Tibial artery (tissue), 4 donors: ENCODE measurements at places on chromosomes 2 and 18.

DNA sequence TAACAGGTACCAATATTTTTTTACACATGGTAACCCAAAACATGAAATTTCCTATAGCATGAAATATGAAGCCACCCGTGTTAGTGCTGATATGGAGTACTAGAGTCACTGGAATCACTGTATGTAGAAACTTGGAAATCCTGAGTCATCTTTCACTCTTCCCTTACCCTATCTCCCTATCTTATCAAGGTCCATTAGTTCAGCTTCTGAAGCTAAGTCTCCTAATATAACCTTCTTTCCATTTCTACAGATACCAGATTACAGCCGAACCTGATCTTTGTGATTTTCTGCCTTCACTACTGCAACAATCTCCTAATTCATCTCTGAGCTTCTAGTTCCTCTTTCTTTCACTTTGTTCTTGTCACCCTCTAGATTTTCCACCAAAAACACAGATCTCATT is 59.0 kb downstream of the SEPTIN10 start:
- no peak for DNase-seq

DNA sequence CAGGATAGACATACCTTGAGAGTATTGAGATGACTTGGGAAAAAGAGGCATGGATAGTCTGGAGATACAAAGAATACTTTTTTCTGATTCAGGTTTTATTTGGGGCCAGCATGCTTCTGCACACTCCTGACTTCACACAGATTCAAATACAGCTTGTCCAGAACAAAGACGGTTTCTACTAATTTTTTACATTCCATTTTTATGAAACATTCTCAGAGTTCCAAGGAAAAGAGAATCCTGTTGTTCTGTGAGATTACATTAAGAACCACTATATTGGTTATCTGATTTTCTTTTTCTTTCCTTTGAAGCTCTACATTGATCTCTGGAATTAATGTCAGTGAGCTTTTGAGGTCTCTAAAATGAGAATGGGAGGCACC is 41.0 kb downstream of the PTPRM start:
- DNase-seq: no peak

- DNase-seq: no peak
Measured at GRCh38 chr2:123518367-123518766, 506.7 kb upstream of the CNTNAP5 start.

- no peak for DNase-seq
Measured at GRCh38 chr2:153145470-153145978, 333.0 kb downstream of the RPRM start.

- DNase-seq: no peak
Measured at GRCh38 chr2:38586931-38587330, 15.8 kb downstream of the HNRNPLL start.
